ENCODE measurements at places on chromosomes 1 and 21. TPM values are rescaled to one million over a fixed set of nuclear protein-coding genes. Genes with fewer than 3 reads are reported as not detected.

DNA sequence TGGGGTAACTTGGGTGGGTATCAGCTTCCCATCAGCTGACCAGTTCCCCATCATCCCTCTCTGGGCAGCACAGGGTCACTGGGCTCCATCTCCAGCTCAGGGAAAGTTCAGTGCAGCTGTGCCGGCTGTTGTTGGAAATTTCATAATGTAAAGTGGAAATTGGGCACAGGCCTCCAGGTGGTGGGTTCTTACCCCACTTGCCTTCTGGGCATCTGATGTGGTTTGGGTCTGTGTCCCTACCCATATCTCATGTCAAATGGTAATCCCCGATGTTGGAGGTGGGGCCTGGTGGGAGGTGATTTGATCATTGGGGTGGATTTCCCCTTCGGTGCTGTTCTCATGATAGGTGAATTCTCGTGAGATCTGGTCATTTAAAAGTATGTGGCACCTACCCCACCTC lies 59.7 kb upstream of the PSEN2 start:
- no peak for DNase-seq

GRCh38 chr1:24742090-24742938 lies 2.9 kb upstream of the CLIC4 start:
- no peak for DNase-seq

DNA sequence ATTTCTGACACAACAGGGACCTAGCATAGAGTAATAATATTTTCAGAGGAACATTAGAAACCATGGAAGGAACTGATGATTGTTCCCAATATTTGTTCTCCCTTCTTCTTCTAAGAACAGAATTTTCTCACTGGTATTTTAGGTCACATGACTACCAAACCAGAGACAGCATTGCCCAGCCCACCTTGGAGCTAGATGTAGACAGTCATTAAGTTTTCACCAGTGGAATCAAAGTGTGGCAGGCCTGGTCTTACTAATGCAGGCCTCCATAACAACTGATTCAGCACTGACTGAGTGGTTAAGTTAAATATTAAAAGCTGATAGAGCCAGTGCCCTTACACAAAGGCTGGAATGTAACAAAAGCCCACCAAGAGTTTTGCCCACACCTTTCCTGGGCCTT lies 244.4 kb downstream of the ZNF648 start:
- no peak for DNase-seq

DNA sequence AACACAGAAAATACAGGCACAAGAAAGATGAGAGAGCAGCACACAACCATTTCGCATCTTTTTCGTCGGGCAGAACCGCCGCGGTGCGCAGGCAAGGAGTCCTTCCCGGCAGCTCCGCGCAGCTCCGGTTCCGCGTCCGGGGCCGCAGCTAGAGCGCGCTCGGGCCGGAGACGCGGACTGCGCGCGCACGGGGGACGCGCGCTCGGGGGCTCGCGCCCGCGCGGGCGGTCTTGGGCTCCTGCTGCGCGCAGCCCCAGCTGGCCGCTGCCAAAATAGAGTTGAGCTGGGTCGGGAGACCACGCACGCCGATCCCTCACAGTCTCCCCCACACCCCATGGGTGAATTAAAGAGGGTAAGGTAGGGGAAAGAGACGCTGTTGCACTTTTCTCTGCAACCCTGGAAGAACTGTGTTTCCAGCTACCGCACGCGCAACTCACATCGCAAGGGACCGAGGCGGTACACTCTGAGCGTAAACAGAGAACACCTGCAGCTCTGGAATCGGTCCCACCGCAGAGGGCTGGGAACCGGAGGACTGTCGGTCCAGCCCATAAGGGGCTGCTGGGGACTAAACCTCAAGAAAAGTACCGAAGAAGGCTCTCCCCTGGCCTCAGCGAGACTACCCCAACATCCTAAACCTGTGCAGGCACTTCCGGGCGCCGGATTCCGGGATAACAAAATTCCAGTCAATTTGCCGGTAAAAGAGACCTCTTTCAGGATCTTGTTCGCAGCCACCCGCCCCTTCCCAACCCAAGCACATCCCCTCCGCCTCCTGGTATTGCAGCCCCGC lies 1.7 kb downstream of the NR5A2 start:
- DNase-seq: no peak

GRCh38 chr1:192527950-192528349 lies 47.6 kb upstream of the RGS1 start:
- DNase-seq: no peak

DNA sequence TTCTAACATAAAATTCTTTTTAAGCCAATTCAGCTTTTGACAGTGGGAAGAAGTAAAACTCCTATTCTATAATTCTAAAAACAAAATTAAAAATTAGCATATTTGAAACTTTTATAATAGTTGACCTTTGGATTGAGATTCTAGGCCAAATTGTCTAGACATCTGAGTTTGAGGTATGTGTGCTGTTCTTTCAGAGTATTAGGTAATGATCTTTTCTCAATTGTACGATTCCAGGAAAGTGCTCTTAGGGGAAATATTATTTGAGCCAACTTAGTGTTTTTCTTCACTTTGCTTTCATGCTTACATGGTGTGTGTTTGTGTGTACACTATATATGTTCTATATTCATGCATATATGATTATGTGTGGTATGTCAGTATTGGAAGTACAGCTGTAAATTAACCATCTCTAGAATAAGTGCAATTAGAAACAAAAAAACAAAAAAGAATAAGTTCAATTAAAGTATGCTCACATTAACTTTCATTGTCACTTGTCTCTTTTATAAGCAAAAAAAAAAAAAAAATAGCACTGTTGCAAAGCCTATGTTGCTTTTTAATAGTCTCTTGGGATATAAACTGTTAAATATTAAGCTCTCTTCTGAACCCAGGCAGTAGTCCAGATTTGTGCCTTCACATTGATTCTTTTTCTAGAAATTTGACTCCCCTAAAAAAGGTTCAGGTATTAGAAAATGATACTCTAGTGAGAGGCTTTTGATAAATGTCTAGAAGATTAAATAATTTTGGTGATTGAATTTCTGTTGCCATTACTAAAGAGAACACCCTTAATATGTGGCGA lies 132.2 kb downstream of the ATP5PO start:
- no peak for DNase-seq

- DNase-seq: no peak
Observed at GRCh38 chr1:38006008-38006828, 904 bp upstream of the FHL3 start.

DNA sequence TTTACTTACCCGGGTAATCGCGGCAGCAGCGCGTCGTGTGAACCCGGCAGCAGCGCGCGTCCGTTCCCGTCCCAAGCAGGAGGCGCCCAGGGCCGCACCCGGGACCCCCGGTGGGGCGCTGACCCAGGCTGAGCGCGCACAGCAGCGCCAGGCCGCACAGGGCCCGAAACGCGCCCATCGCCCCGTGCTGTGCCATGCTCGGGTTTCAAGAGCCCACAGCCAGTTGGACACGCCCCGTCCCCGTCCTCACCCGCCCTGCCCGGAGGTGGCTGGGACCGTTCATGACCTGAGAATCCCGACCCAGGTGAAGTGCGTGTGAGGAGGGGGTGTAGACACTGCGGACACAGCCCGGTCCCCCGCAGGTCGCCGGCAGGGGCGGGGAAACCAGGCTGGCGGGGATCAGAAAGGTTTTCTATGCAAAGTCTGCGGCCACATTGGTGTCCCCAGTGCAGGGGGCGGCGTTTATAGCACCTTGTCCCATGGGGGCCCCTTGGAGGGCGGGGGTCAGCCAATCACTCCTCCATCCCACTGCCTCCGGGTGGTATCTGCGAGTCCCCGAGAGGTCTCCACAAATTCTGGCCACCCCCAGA lies at the start of gene TNFRSF18:
Gene TNFRSF18 (minus strand): TSS at position 217 of the 590 bp plus-strand sequence. CDS start 21 bp downstream, at position 196.
- no peak for DNase-seq

DNA sequence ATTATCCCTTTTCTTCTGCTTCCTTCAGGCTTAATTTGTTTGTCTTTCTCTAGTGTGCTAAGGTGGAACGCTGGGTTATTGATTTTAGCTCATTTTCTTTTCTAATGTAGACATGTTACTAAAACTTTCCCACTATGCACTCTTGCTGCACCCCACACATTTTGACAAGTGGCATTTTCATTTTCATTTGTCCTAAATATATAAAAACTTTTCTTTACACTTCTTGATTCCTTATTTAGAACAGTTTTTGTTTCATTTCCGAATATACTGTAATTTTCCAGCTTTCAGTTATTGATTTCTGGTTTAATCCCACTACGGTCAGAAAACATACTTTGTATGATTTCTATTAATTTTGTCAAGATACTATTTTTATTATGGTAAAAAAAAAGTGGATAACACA lies 25.3 kb downstream of the SH3BP5L start:
- no peak for DNase-seq

NLRP3 gene
- total RNA-seq: 17.7 TPM

SWT1 gene
- total RNA-seq: 6.0 TPM

OXCT2 gene
- total RNA-seq: 0.24 TPM

FAM177B gene
- not detected for total RNA-seq

KIF21B gene
- total RNA-seq: 5.0 TPM

Data from omental fat pad (tissue), 4 donors.